Myometrial cell (primary cell): ENCODE measurements at places on chromosomes 16 and 17. TPM values are rescaled to one million over a fixed set of nuclear protein-coding genes. Genes with fewer than 3 reads are reported as not detected.

Gene DDX52
- total RNA-seq, result 16.1 and 20.4 TPM in 2 replicates

Gene EFNB3
- 0.18 TPM in 1 of 2 replicates, not detected in the other for total RNA-seq

Gene CD7
- total RNA-seq, result 0.53 TPM in 1 of 2 replicates, not detected in the other

Gene CLDN6
- not detected in 2 replicates for total RNA-seq

Gene TEFM
- total RNA-seq, result 10.4 and 20.0 TPM in 2 replicates

Gene UNC13D
- total RNA-seq, result 0.89 and 3.5 TPM in 2 replicates

Gene ITGB3
- 4.4 and 7.5 TPM in 2 replicates for total RNA-seq

Gene RNF222
- not detected in 2 replicates for total RNA-seq

Gene CFAP97D1
- total RNA-seq, result not detected in 2 replicates

Gene TEKT1
- not detected in 2 replicates for total RNA-seq

Gene ACSM3
- total RNA-seq, result 0.86 and 3.2 TPM in 2 replicates

Gene VPS9D1
- 9.0 and 15.6 TPM in 2 replicates for total RNA-seq

Gene TMEM235
- not detected in 2 replicates for total RNA-seq

Gene SLFN12L
- not detected in 2 replicates for total RNA-seq

Gene TMEM100
- total RNA-seq, result 1.4 and 1.9 TPM in 2 replicates

Gene SLC22A31
- total RNA-seq, result 0.58 TPM in 1 of 2 replicates, not detected in the other

Gene MRM1
- 4.9 and 7.3 TPM in 2 replicates for total RNA-seq

Gene ZNF764
- 5.5 and 6.2 TPM in 2 replicates for total RNA-seq

Gene RPA1
- total RNA-seq, result 24.8 and 40.9 TPM in 2 replicates

Gene TERB1
- total RNA-seq, result not detected in 2 replicates

Gene CTRB2
- not detected in 2 replicates for total RNA-seq

Gene MT1A
- 15.6 and 38.3 TPM in 2 replicates for total RNA-seq

Gene PLA2G10
- total RNA-seq, result not detected in 2 replicates

Gene CLDN9
- not detected in 2 replicates for total RNA-seq

Gene FBRS
- total RNA-seq, result 23.1 and 30.5 TPM in 2 replicates

Gene CASKIN1
- 0.18 TPM in 1 of 2 replicates, not detected in the other for total RNA-seq

Gene PRAC2
- not detected in 2 replicates for total RNA-seq

Gene CD300LB
- total RNA-seq, result not detected in 2 replicates

Gene NLRP1
- total RNA-seq, result 27.5 and 28.5 TPM in 2 replicates

Gene MMP15
- total RNA-seq, result 0.18 TPM in 1 of 2 replicates, not detected in the other

Gene LITAFD
- total RNA-seq, result not detected in 2 replicates

Gene AP1G1
- 51.9 and 56.9 TPM in 2 replicates for total RNA-seq

Gene CHST6
- total RNA-seq, result 0.18 and 1.2 TPM in 2 replicates

Gene KRTAP16-1
- total RNA-seq, result not detected in 2 replicates

Gene IL21R
- total RNA-seq, result 36.2 and 39.2 TPM in 2 replicates

Gene ATAD5
- 1.1 and 1.2 TPM in 2 replicates for total RNA-seq

Gene CBFA2T3
- not detected in 2 replicates for total RNA-seq

Gene KRTAP1-5
- 15.4 and 18.2 TPM in 2 replicates for total RNA-seq

Gene HSPB9
- total RNA-seq, result not detected in 2 replicates

Gene ASIC2
- not detected in 2 replicates for total RNA-seq

Gene P2RX5
- total RNA-seq, result 7.8 and 11.7 TPM in 2 replicates

Gene NPW
- total RNA-seq, result 1.4 and 4.3 TPM in 2 replicates

Gene DNAH2
- total RNA-seq, result 0.18 and 0.29 TPM in 2 replicates

Gene KRT32
- total RNA-seq, result 0.18 TPM in 1 of 2 replicates, not detected in the other

Gene MGAT5B
- total RNA-seq, result under 0.01 TPM in 1 of 2 replicates, not detected in the other

Gene CCL18
- total RNA-seq, result not detected in 2 replicates

Gene CACNG1
- total RNA-seq, result not detected in 2 replicates

Gene MTSS2
- total RNA-seq, result 44.4 and 58.8 TPM in 2 replicates

Gene PRDM7
- not detected in 2 replicates for total RNA-seq

Gene KRTAP9-4
- not detected in 2 replicates for total RNA-seq

Gene SOX15
- total RNA-seq, result 2.5 TPM in 1 of 2 replicates, not detected in the other

Gene MLST8
- total RNA-seq, result 42.9 and 54.2 TPM in 2 replicates

Gene TMC8
- total RNA-seq, result not detected in 2 replicates

Gene IRF8
- total RNA-seq, result not detected in 2 replicates

Gene AOC3
- not detected in 2 replicates for total RNA-seq

Gene CSH2
- not detected in 2 replicates for total RNA-seq

Gene DHRS11
- total RNA-seq, result 6.6 and 20.6 TPM in 2 replicates

Gene TMEM114
- total RNA-seq, result not detected in 2 replicates
